Aorta (tissue), 5 donors: ENCODE measurements at places on chromosomes 7 and 10. TPM values are rescaled to one million over a fixed set of nuclear protein-coding genes. Genes with fewer than 3 reads are reported as not detected.

- no peak for DNase-seq
These were observed 421.4 kb upstream of the MGMT start for GRCh38 chr10:129045599-129045998.

DNA sequence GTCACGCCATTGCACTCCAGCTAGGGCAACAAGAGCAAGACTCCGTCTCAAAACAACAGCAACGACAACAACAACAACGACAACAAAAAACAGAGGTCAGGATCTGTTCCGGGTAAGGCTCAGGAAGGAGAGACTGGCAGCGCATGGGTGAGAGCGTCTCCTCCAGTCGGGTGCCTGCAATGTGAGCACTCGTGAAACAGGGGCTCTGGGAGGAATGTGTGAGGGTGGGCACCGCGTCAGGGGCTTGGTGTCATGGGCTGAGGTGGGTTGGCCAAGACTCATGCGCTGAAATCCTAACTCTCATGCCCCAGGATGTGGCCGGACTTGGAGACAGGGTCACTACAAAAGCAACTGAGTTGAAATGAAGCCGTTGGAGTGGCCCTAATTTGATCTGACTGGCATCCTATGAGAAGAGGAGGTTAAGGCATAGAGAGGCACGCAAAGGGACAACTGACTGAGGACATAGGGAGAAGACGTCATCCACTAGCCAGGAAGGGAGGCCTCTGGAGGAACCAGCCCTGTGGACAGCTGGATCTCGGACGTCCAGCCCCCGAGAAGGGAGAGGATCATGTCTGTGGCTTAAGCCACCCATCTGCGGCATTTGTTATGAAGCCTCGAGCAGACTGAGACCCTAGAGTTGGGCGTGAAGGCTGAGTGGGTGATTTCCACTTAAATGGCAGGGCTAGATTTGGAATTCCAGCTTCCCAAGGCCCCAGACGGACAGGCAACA lies 241.5 kb upstream of the PITRM1 start:
- DNase-seq = no peak

- no peak for DNase-seq
These were observed 106.7 kb upstream of the ODAD2 start for GRCh38 chr10:28105561-28105960.

Gene WNT2
- total RNA-seq = 0.45 TPM

Gene KIFBP
- total RNA-seq = 28.4 TPM

Gene TNS3
- total RNA-seq = 140 TPM

Gene EEPD1
- 15.4 TPM for total RNA-seq

Gene TMEM270
- total RNA-seq = not detected

DNA sequence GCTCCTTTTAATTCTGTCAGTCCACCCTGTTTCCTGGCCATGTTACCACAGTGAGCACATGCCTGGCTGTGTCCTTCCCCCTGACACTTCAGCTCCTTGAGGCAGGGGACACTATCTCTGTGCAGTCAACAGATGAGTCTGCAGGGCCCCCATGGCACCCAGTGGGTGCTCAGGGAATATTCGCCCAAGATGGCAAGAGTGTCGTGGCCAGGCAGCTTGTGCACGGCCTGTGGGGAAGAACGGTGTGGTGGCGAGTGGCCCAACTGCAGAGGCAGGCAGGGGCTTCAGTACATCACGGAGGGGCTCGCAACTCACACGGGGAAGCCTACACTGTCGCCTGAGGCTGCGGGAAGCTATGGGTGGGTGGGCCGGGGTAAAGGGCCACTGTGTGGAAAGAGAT lies 91.1 kb downstream of the TRRAP start:
- DNase-seq = no peak

DNA sequence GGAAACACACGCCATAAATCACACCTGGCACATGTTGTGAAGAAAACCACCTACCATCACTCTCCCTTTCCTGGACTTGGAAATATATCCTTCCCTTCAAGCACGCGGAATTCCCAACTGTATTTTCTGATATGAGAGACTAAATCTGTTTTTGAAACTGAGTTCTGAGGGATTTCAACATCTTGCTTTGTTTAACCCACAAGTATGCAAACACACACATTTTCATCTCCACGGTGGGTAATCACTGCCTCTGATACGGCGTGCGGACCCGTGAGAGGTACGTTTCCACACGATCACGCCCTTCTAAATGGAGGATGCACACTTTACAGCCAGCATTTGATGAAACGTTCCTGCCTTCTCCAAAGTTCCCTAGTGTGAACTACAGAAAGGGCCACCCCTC lies 83.4 kb downstream of the ZRANB1 start:
- no peak for DNase-seq

GRCh38 chr7:141568227-141568626 lies 17.0 kb downstream of the AGK start:
- no peak for DNase-seq

DNA sequence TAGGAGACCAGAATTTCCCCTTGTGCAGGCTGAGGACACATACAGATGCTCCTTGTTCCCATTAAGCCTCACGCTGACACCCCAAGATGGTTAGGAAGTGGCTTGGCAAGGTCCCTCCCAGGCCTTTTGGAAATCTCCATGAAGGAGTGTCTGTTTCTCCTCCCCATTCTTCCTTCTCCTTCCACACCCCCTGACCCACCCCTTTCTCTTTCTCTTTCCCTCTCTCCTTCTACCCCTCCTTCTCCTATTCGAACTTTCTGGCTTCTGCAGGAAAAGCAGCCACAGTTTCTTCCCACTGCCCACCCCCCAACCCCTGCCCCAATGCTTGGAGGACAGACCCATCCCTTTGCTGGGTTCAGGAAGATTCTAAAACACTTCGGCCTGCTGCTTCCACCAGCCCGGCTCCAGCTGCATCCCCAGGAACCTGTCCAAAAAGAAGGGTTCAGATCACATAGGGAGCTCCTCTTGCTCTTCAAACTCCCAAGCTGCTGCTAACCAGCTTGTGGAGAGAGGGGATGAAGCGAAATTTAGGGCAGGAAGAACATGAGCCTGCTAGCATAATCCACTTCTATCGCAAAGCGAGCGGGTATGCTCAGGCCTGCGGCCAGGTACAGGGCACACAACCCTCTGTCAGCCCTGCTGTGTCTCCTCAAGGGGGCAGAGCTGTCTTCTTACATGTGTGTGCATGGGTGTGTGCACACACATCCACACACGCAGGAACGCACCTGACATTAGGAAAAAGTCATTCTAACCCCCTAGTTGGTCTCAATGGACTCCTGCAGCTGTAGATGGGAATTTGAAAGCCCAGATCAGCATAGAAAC lies 80.4 kb downstream of the PPP1R3C start:
- no peak for DNase-seq

GRCh38 chr7:79301419-79301818 lies 152.0 kb downstream of the MAGI2 start:
- no peak for DNase-seq

- DNase-seq = no peak
These were observed 232.1 kb upstream of the SEMA3C start for GRCh38 chr7:81150951-81151361.

- no peak for DNase-seq
These were observed 48.4 kb upstream of the CYTH3 start for GRCh38 chr7:6320791-6321190.

Gene KIF11
- total RNA-seq = 1.7 TPM

GRCh38 chr7:21426286-21427181 lies 1.3 kb upstream of the SP4 start:
- no peak for DNase-seq
